ENCODE measurements at places on chromosomes 5 and 9.

GRCh38 chr5:153463806-153464205 lies 26.7 kb upstream of the GRIA1 start:
- DNase-seq = no peak

DNA sequence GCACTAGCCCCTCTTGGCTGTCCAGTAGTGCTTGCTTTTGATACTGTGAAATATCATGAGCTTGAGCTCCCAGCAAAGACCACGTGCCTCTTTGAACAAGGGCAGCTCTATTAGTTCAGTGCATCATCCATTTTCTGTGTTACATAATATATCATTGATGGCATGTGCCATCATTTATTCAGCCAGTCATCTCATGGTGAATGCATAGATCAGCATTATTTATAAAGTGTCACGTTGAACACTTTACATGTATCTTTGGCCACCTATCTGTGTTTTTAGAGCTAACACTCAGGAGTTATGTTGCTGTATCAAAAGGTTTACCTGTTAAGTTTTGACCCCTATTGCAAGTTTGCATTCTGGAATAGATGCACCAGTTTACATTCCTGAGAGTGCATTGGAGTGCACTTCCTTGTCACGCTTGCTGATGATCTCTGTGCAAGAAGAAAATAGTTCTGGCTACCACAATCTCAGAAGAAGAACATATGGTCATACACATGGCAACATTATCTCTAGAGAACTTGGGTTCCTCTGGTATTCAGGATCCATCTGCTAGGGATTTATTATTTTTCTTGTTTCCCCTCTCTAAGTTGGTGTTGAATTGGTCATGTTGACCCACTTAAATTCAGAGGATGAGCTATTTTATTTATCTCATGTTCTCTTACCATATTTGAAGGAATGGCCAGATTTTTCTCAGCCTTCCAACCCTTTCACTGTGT lies 120.9 kb downstream of the SH3GL2 start:
- no peak for DNase-seq

DNA sequence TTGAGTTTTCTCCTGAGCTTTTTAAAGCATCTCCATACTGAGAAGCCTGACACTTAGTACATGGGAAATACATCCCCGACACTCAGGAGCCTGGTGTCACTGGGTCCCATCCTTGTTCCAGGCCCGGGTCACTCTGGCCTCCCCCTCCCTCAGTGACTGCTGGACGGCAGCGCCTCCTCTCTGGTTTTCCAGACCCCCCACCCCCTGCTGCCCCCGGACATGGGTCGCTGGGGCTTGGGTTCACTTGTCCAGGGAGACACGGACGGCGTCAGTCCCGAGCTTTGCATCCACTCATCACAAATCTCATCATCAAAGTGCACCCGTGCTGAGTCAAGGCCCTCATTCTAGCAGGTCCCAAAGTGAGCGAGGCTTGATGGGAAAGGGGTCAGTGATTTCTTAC lies 243.0 kb downstream of the IRX2 start:
- no peak for DNase-seq

DNA sequence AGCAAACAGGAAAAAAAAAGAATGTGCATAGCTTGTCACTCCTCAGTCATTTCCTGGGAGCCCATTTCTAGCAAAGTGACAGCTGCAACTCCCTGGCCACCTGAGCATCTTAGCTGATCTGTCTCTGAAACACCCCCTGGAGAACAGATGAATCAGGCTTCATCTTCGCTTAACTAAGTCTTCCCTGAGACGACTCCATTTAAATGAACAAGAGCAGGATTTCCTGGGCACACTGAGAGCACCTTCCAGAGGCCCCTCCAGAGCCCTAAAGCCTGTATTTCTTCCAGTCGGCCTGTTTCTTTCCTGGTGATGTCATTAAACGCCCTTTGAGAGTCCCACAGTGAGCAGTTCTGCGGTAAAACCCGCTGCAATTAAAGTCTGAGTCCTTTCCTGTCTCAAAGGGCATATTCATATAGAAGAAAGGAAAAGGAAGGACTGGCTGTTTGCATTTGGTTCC lies 13.9 kb downstream of the TGFBI start:
- DNase-seq = no peak

DNA sequence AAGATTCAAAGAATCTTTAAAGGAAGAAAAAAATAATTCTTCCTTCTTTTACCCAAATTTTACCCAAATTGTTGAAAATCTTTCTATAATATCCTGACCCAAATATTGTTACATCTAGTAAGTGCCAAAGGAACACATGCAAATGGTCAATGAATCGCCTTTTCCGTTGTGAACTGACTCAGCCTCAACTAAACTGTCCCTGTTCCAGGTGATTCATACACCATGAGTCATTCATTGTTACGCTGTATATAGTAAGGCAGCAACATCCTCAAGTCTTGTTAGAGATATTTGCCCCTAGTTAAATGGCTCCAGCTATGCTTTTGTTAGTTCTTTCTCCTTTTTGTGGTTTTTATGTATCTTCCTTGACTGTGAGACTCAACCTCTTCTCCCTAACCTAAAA lies 9.7 kb downstream of the PTGER4 start:
- no peak for DNase-seq

DNA sequence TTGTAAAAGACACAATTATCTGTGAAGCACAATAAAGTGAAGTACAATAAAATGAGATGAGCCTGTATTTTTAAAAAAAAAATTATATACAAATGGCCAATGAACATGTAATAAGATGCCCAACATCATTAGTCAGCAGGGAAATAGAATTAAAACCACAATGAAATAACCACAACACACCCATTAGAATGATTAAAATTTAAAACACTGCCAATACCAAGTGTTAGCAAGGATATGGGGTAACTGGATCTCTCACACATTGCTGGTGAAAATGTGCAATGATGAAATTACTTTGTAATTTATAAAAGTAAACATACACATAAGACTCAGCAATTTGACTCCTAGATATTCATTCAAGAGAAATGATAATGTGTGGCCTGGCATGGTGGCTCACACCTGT lies 62.8 kb downstream of the SHOC1 start:
- no peak for DNase-seq

GRCh38 chr9:72996684-72997314 lies 43.9 kb upstream of the ALDH1A1 start:
- DNase-seq = no peak

DNA sequence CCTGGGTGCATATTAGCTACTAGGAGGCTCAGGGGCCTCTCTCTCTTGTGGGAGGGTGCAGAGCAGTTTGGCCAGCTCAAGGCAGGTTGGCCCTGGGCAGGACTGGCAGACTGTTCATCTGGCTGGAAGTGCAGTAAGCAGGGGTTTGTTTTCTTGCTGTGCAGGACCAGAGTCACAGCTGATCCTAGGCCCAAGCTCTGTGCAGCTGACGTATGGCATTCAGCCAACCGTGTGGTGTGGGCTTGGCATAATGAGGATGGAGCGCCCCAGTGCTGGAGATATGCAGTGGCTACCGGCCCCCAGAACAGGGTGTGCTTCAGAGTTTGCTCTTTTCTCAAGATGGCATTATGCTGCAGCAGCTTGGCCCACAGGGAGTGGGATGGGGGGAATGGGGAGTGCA lies 31.0 kb upstream of the PHF24 start:
- DNase-seq = no peak

DNA sequence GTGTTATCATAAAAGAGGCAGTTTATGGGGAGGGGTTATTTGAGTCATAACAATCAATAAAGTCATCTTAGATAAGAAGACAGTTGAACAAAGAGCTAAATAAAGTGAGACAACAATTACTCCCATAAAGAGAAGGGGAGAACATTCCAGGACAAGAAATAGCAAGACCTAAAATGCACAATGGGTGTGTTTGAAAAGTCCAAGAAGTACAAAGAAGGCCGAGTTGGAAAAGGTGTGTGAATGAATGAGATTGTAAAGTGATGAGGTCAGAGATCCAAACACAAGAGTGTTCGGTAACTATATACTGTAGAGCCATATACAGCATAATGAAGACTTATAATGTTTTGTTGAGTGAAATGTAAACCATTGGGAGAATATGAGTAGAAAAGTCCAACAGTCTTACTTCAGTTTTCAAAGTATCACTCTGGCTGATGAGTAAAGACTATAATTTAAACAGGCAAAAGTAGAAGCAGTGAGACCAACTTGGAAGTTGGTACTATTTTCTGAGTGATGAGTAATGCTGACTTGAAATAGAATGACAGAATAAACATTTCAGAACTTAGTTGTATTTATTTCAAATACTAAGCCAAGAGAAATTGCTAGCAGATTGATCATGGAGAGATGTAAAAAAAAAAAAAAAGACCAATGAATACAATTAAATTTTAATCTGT lies 868.7 kb upstream of the CDH9 start:
- DNase-seq = no peak

DNA sequence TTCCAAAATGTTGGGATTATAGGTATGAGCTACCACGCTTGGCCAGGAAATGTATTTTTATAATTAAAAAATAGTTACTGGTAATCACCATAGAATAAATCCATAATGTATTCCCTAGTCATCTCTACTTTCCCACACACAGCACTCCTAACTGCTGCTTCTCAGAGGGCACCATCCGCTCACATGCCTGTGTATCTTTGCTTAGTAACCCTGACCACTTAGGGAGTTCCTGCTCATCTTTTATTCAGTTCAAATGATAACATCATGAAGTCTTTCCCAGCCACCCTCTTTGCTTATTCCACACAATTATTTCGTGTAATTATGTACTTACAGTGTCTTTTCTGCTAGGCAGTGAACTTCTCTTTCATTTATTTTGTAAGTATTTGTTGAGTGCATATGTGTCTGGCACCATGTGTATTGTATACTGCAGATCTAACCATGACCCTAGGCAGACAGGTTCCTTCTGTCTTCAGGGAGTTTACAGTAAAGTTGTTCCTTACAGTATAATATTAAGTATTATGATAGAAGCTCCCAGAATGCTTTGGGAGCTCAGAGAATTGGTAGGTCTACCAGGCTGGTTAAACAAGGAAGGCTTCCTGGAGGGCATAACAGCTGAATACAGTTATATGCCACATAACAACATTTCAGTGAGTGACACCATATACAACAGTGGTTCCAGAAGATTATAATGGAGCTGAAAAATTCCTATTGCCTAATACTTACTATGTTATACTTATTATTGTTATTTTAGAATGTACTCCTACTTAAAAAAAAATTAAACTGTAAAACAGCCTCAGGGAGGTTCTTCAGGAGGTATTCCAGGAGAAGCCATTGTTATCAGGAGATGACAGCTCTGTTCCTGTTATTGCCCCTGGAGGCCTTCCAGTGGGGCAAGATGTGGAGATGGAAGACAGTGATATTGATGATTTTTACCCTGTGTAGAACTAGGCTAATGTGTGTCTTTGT lies 39.2 kb downstream of the DCAF10 start:
- no peak for DNase-seq

GRCh38 chr5:78472469-78473106 lies 112.2 kb downstream of the SCAMP1 start:
- no peak for DNase-seq

GRCh38 chr5:116574367-116575325 lies at the start of gene SEMA6A:
Gene SEMA6A, minus strand, starts transcription at chr5:116574823. Its CDS starts 69,879 bp downstream, at chr5:116504944.
- no peak for DNase-seq

GRCh38 chr9:98992885-98993569 lies 49.3 kb downstream of the COL15A1 start:
- no peak for DNase-seq

- no peak for DNase-seq
Measured at GRCh38 chr9:69379270-69379982, 54.4 kb downstream of the ENTREP1 start.

- DNase-seq = no peak
Measured at GRCh38 chr5:32455311-32455710, 10.8 kb upstream of the ZFR start.

- no peak for DNase-seq
Measured at GRCh38 chr9:130138171-130138653, 34.0 kb upstream of the NCS1 start.

DNA sequence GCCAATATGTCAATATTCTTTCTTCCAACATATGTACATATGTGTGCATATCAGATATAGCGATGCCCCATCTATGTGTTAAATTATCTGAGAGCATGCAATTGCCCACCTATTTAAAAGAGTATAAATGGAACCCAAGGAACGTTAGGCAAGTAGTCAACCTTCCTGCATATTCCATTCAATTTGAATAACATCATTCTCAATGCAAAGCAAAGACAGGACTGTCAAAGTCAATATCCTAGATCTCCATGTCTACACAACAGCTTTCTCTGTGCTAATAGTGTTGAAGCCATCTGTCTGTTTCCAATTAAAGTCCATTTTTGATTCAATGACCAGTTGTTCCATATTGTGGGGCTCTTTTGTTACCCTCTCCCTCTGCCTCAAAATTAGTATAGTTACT lies 85.3 kb upstream of the COX7C start:
- no peak for DNase-seq

GRCh38 chr5:73106335-73106734 lies 14.0 kb upstream of the TMEM171 start:
- no peak for DNase-seq

- peak; percentile 71 for DNase-seq
Measured at GRCh38 chr5:1385395-1386273, 40.7 kb upstream of the CLPTM1L start.

- DNase-seq = no peak
Measured at GRCh38 chr9:15121630-15122029, 185.4 kb downstream of the TTC39B start.

DNA sequence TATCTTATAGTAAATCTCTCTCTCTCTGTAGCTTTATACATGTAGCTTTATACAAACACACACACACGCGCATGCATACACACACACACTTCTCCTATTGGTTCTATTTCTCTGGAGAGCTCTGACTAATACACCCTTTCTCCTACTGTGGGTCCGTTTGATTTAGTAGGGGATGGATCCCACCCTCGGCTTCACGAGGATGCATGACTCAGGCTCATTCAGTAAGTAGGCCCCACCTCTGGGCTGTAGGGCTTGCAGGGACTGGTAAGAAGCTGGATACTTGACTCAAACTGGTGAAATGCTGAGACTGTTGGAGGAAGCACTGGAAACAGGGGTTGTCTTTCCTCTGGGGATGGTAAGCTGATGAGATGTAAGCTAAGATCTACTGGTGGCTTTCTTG lies 98.7 kb downstream of the SLC24A2 start:
- no peak for DNase-seq

DNA sequence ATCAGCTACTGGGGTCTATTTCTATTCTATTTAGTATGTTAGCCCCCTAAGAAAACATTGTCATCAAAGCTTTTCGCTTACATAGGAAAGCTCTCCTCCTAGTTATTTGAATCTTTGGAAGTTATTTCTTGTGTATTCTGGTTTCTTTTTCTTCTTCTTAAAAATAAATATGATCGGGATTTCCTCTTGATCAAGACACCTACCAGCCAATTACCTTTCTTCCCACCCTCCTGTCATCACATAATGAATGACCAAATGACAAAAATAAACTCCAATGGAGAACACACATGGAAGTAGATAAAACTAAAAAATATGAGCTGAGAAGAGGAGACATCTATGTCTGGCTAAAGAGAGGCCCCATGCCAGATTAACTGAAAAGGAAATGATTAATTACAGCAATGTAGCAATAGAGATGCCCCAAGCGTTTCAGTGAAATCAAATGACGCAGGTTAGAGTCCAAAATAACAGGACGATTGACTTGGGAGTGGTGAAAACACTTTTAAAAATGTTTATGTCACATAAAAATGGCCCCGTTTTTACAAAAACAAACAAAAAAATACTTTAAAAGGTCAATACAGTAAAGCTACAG lies 59.5 kb upstream of the PCSK1 start:
- DNase-seq = no peak

GRCh38 chr5:75435096-75435495 lies 76.3 kb downstream of the CERT1 start:
- no peak for DNase-seq

Measured in stimulated activated CD8-positive, alpha-beta memory T cell treated with anti-CD3 and anti-CD28 coated beads, Interleukin-7, amount 100 ng/mL, for 1 hour (primary cell).